ENCODE measurements at places on chromosomes 1 and 21.

DNA sequence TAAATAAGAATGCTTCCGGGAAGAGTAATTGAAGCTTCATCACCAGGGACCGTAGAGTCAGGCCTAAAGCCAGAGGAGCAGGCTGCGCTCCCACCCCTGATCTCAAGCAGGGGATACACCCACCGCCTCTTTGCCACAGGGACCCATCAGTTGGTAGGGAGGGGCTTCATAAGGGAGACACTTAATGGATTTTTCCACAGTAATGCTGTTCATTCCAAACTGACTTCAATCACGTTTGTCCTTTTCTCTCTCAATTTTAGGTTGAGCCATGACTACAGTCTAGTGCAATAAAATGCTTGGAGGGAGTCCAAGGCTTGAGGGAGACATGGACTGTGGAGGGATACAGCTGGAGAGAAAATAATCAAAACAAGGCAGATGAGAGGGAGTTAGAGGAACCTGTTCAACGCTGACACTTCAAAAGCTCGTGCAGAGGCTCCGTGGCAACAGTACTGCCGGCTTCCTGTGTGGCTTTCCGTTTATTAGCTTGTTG lies 111.5 kb downstream of the SEC16B start:
- DNase-seq = no peak

DNA sequence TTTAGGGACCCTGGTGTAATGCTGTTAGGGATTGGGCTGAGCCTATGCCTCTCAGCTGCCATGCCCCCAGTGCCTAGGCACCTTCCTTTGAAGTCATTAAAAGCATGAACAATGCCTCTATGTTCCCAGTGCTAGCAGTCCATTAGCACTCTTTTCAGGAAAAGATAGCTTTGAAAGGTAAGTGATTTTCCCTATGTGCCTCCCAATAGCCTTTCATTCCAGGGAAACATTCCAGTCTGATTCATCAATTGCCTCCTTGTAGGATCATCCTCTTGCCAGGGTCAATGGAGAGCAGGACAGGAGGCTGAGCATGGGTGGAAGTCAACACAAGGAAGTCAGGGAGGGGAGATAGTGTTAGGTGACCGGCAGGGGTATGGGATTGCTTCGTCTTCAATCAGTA lies 8.6 kb upstream of the IGSF21 start:
- no peak for DNase-seq

DNA sequence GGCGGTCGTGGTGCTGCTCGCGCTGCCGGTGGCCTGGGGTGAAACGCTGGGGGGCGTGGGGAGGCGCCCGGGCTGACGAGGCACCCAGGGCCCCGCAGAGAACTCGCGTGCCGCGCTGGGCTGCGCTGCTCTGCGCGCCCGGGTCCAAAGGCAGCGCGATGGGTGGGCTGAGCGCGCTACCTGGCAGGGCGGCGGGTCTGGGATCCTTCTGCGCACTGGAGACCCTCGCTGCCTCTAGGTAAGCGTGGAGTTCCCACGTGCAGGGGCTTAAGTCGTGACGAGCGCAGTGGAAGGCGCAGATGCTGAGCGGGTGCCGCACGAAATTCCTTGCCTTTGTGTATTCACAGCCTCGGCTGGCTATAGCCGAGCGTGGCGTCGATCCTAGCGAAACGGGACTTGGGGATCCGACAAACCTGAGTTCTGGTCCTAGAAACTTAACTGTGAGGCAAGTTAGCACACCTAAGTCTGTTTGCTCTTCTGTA lies 24.6 kb downstream of the CR1L start:
- DNase-seq = no peak

DNA sequence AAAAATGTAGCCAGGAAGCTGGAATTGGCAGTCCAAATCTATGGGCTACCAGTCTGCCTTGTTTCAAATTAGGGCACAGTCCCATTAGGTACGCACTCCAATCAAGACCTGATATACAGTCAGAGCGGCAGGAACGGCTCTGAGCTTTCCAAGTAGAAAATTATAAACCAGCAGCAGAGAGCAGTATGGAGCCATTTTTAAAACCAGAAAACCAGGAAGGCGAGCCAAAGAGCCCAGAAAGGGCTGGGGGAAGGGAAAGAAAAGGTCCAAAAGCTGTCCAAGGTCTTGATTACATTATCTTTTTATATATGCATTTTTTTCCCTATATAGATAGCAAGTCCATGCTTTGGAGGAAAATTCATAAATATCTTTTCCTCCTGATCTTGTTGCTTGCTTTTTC lies 719.0 kb downstream of the RWDD3 start:
- DNase-seq = no peak

GRCh38 chr1:21233490-21233889 lies 56.8 kb downstream of the ECE1 start:
- no peak for DNase-seq

DNA sequence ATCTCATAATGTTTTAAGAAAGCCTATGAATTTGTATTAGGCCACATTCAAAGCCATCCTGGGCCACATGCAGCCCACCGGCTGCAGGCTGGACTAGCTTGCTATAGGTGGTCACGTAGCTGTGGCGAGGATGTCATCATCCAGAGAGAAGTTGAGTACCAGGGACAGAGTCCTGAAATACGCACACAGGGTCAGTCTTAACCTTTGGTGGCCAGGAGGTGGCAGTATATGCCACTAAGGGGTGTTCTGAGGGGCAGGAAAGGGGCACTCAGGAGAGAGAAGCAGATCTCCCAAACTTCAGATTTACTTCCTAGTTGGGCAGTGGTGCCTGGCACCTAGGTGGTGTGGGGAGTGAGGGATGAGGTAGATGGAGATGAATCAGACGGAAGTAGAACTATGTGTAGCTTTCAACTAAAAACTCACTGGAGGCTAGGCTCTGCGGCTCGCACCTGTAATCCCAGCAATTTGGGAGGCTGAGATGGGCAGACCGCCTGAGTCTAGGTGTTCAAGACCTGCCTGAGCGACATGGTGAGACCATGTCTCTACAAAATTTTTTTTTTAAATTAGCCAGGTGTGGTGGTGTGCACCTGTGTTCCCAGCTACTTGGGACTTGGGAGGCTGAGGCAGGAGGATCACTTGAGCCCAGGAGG lies 16.3 kb upstream of the CDK18 start:
- no peak for DNase-seq
